Left ventricle myocardium inferior (tissue), 1 donor: ENCODE measurements at places on chromosomes 7 and 10. TPM values are rescaled to one million over a fixed set of nuclear protein-coding genes. Genes with fewer than 3 reads are reported as not detected.
A peak's percentile ranks its signal among the peaks of the same experiment; 100 is the strongest.

DNA sequence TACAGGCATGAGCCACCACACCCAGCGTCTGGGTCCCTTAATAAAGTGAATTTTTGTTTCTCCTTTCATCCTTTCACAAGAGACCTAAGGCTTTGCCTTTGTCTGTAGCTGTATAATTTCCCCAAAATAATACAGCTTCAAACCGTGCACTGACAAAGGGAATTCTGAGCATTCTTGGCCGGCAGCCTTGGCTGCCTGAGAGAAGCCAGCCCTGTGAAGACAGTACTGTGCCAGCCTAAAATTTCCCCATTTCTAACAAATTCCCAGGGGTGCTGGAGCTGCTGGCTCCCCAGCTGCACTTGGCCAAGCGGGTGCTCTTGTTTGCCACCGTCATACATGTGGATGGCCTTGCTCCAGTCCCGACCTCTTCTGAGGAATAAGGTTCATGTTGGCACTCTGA lies 106.2 kb downstream of the ZMYND11 start:
- no peak for DNase-seq
- no peaks in the 10 kb centered on the region for H3K27me3 ChIP-seq
- H3K4me3 ChIP-seq = no peak overlapping the region
- no peak overlapping the region for H3K27ac ChIP-seq

GRCh38 chr7:141593134-141593533 lies 41.9 kb downstream of the AGK start:
- peaks cover 33% of the 10 kb centered on the region for H3K4me1 ChIP-seq
- H3K36me3 ChIP-seq = peaks cover 30% of the 10 kb centered on the region
- no peak overlapping the region for H3K4me3 ChIP-seq
- H3K27ac ChIP-seq = no peak overlapping the region

GRCh38 chr7:158274996-158275395 lies 312.6 kb downstream of the PTPRN2 start:
- DNase-seq = no peak
- no peaks in the 10 kb centered on the region for H3K36me3 ChIP-seq
- H3K27me3 ChIP-seq = peaks cover 24% of the 10 kb centered on the region
- no peaks in the 10 kb centered on the region for H3K4me1 ChIP-seq
- no peak overlapping the region for H3K27ac ChIP-seq

DNA sequence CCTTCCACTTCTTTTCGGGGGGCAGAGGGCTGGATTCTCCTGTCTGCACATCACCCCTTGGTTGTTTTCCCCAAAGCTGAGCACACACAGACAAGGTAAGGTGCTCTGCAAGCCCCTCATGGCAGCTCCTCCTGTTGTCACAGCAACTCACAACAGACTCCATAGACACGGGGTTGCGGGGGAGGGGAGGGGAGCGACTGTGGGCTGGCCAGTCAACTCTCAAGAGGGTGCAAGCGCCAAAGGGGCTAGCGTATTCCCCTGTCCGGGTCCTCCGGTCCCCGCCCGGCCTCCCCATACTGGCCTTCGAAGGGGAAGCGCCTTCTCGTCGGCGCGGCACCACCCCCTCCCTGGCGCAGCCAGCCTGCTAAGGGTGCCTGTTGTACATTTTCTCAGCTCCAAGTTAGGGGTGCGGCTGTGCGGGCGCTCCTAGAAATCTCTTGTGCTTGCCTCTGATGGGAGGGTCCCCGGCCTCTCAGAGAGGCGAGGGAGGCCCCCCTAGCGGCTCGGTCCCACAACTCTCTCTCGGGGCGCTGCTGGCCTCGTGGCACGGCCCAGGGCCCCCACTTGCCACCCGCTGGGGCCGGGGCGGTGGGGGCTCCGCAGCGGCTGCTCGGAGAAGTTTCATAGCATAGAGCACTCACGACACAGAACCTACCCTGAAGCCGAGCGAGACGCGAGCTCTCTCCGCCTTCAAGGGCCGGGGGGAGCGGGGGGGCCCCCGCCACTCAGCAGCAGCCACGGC lies 498 bp downstream of the RHOBTB1 start:
- H3K4me1 ChIP-seq = peaks cover 59% of the 10 kb centered on the region
- H3K27me3 ChIP-seq = no peaks in the 10 kb centered on the region
- DNase-seq = peak; percentile 71
- peak overlapping the region; percentile 94 for H3K4me3 ChIP-seq
- H3K36me3 ChIP-seq = no peaks in the 10 kb centered on the region

GRCh38 chr10:98901441-98902110 lies 334.1 kb downstream of the HPSE2 start:
- H3K36me3 ChIP-seq = no peaks in the 10 kb centered on the region
- H3K27ac ChIP-seq = no peak overlapping the region
- no peaks in the 10 kb centered on the region for H3K27me3 ChIP-seq
- no peak overlapping the region for H3K4me3 ChIP-seq

DNA sequence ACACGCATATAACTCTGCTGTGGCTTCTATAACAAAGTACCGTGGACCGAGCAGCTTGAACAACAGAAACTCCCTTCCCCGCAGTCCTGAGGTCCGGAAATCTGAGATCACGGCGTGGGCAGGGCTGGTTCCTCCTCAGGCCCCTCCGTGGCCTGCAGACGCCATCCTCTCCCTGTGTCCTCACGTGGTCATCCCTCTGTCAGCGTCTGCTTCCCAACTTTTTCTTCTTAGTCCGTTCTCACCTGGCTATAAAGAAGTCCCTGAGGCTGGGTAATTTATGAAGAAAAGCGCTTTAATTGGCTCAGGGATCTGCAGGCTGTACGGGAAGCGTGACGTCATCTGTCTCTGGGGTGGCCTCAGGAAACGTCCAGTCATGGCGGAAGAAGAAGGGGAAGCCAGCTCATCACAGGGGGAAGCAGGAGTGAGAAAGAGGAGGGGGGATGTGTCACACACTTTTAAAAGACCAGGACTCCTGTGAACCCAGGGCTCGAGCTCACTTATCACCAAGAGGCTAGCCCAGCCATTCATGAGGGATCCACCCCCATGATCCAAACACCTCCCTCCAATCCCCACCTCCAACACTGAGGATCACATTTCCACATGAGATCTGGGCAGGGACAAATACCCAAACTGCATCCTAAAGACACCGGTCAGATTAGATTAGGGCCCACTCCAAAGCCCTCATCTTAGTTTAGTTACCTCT lies 91.2 kb upstream of the INSIG1 start:
- H3K4me1 ChIP-seq = peaks cover 18% of the 10 kb centered on the region
- H3K27ac ChIP-seq = peak overlapping the region; percentile 83
- peak; percentile 54 for DNase-seq
- H3K4me3 ChIP-seq = peak overlapping the region; percentile 58
- peaks cover 57% of the 10 kb centered on the region for H3K27me3 ChIP-seq

GRCh38 chr10:118310822-118311221 lies 31.3 kb downstream of the FAM204A start:
- peak overlapping the region; percentile 5 for H3K27ac ChIP-seq
- DNase-seq = no peak
- H3K36me3 ChIP-seq = peaks cover 53% of the 10 kb centered on the region
- H3K4me1 ChIP-seq = peaks cover 18% of the 10 kb centered on the region
- H3K4me3 ChIP-seq = no peak overlapping the region

DNA sequence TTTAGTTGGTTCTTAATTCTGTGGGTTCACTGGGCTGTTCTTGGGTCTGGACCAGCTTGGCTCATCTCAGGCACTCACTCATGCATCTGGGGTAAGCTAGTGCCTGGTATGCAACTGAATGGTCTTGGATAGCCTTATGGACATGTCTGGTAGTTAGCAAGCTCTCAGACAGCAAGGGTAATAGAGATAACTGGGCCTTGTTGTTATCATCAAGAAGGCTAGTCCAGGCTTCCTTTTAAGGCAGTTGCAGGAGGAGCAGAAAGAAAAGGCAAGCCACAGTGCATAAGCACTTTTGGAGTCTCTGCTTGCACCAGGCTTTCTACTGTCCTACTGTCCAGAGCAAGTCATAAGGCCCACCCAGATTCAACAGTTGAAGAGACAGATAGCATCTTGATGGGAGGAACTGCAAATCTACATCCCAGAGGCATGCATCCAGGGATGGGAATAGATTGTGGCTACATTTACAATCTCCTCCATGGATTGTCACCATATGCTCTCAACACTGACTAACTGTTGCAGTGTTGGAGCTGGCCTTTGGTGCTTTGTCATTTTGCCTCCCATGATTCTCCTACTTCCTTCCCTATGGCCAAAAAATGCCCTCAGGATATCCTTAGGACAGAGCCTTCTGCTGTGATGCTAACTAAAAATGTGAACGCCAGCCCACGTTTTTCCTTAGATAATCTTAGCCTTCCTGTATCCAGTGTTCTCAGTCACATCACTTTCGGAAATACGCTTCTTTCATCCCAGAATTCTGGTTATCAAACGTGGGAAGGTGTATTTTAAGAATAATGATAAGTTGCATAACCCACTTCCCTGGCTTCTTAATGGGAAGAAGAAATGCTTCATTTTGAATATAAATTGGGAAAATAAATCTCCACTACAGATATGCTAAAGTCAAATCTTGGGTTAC lies 3.6 kb downstream of the GIMAP4 start:
- H3K36me3 ChIP-seq = peaks cover 46% of the 10 kb centered on the region
- no peak for DNase-seq
- H3K27me3 ChIP-seq = no peaks in the 10 kb centered on the region
- peaks cover 28% of the 10 kb centered on the region for H3K4me1 ChIP-seq
- peak overlapping the region; percentile 9 for H3K27ac ChIP-seq
- no peak overlapping the region for H3K4me3 ChIP-seq

- peaks cover 13% of the 10 kb centered on the region for H3K27me3 ChIP-seq
- no peak for DNase-seq
- no peaks in the 10 kb centered on the region for H3K4me1 ChIP-seq
- no peaks in the 10 kb centered on the region for H3K36me3 ChIP-seq
- H3K27ac ChIP-seq = no peak overlapping the region
Measured at GRCh38 chr10:47346581-47347302, 1.4 kb upstream of the RBP3 start.

GRCh38 chr7:128665057-128665456 lies 7.0 kb upstream of the GARIN1A start:
- no peak overlapping the region for H3K4me3 ChIP-seq
- H3K27me3 ChIP-seq = no peaks in the 10 kb centered on the region
- no peak for DNase-seq
- no peaks in the 10 kb centered on the region for H3K4me1 ChIP-seq
- no peak overlapping the region for H3K27ac ChIP-seq
- H3K36me3 ChIP-seq = peaks cover 6% of the 10 kb centered on the region

GRCh38 chr7:140635345-140635744 lies 5.3 kb downstream of the DENND2A start:
- H3K36me3 ChIP-seq = no peaks in the 10 kb centered on the region
- DNase-seq = no peak
- peaks cover 97% of the 10 kb centered on the region for H3K4me1 ChIP-seq
- H3K27me3 ChIP-seq = peaks cover 7% of the 10 kb centered on the region
- H3K4me3 ChIP-seq = peak overlapping the region; percentile 17

GRCh38 chr7:74006032-74006431 lies 21.9 kb upstream of the ELN start:
- peaks cover 28% of the 10 kb centered on the region for H3K4me1 ChIP-seq
- H3K27ac ChIP-seq = peak overlapping the region; percentile 47
- H3K4me3 ChIP-seq = no peak overlapping the region
- no peak for DNase-seq
- H3K27me3 ChIP-seq = no peaks in the 10 kb centered on the region

- H3K4me3 ChIP-seq = no peak overlapping the region
- DNase-seq = no peak
- peaks cover 13% of the 10 kb centered on the region for H3K4me1 ChIP-seq
- peaks cover 83% of the 10 kb centered on the region for H3K36me3 ChIP-seq
- H3K27ac ChIP-seq = no peak overlapping the region
- no peaks in the 10 kb centered on the region for H3K27me3 ChIP-seq
Measured at GRCh38 chr10:15781381-15781960, 61.7 kb upstream of the ITGA8 start.

DNA sequence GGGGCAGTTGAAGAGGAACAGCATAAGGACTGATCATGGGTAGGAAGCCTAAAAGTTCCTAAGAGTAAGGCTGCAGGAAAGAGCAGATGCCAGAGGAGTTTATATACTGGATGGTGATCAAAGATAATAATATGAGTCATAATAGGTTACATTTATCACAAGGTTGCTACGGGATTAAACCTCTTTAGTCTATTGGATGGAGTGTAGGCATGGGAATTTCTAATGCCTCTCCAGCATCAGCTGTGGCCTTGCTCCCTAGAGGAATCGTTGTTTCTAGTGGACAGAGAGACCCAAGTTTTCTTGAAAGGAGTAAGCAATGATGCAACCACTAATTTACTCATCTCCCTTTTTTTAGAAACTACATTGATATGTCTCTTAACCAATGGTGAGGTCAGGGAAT lies 213.4 kb downstream of the GPR37 start:
- no peaks in the 10 kb centered on the region for H3K4me1 ChIP-seq
- H3K27ac ChIP-seq = no peak overlapping the region
- no peak for DNase-seq
- H3K36me3 ChIP-seq = no peaks in the 10 kb centered on the region
- no peak overlapping the region for H3K4me3 ChIP-seq
- no peaks in the 10 kb centered on the region for H3K27me3 ChIP-seq

- H3K4me1 ChIP-seq = no peaks in the 10 kb centered on the region
- H3K27me3 ChIP-seq = no peaks in the 10 kb centered on the region
- DNase-seq = no peak
- H3K27ac ChIP-seq = no peak overlapping the region
- no peaks in the 10 kb centered on the region for H3K36me3 ChIP-seq
Measured at GRCh38 chr7:1864161-1864940, 194.3 kb downstream of the ELFN1 start.

GRCh38 chr10:133515471-133515870 lies 11.7 kb upstream of the CYP2E1 start:
- H3K4me3 ChIP-seq = no peak overlapping the region
- peaks cover 4% of the 10 kb centered on the region for H3K27me3 ChIP-seq
- H3K27ac ChIP-seq = no peak overlapping the region
- DNase-seq = no peak

DNA sequence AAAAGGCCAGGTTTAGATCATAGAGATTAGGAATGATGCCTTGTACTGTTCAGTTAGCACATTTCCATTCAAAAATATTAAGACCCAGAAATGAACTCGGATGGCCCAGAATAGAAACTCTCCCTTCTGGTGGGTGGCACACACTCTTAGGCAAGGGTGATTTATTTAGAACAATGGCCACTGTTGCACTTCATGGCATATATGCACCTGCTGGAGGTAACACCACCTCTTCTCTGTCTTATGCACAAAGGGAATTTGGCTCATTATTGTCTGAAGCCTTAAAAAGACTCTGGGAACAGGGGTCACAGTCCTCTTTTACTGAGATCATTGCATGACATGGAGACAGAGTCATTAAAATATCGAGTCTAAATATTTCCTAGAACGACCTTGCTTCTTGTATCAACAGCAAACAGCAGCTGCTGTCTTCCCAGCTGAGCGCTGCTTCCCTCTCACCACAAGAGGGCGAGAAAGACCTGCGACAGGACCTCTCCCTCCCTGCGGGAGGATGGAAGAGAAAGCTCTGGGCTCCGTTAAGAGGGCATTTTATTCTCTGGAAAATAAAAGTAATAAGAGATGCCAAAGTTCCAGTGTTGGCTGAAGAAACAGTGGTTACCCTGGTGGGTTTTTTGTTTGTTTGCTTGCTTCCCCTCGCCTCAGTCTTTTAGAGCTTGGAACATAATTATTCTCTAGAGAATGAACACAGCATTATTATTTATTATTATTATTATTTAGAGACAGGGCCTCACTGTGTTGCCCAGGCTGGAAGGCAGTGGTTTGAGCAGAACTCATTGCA lies 13.5 kb upstream of the BAMBI start:
- H3K27me3 ChIP-seq = peaks cover 37% of the 10 kb centered on the region
- DNase-seq = peak; percentile 67
- no peak overlapping the region for H3K4me3 ChIP-seq
- peaks cover 5% of the 10 kb centered on the region for H3K4me1 ChIP-seq

PKD2L1 gene
- not detected for total RNA-seq

SH2D4B gene
- total RNA-seq = not detected

TMEM176B gene
- total RNA-seq = 34.0 TPM

NT5C2 gene
- total RNA-seq = 55.0 TPM

NODAL gene
- total RNA-seq = 0.16 TPM

TMEM229A gene
- not detected for total RNA-seq

VAX1 gene
- total RNA-seq = not detected

MAT1A gene
- not detected for total RNA-seq

ZNF117 gene
- total RNA-seq = 3.2 TPM

PALD1 gene
- 5.1 TPM for total RNA-seq

ANKRD1 gene
- total RNA-seq = 2,047 TPM

PRKG1 gene
- 38.9 TPM for total RNA-seq

C7orf33 gene
- total RNA-seq = not detected

MTERF1 gene
- 9.2 TPM for total RNA-seq
